LNCaP clone FGC (cell line): ENCODE measurements at places on chromosomes 11 and 22.
A peak's percentile ranks its signal among the peaks of the same experiment; 100 is the strongest.

GRCh38 chr11:829176-829846, 1.6 kb downstream of the CRACR2B start:
- DNase-seq = no peak

- DNase-seq = no peak
Observed at GRCh38 chr11:80616070-80616800, 1175.4 kb upstream of the TENM4 start.

DNA sequence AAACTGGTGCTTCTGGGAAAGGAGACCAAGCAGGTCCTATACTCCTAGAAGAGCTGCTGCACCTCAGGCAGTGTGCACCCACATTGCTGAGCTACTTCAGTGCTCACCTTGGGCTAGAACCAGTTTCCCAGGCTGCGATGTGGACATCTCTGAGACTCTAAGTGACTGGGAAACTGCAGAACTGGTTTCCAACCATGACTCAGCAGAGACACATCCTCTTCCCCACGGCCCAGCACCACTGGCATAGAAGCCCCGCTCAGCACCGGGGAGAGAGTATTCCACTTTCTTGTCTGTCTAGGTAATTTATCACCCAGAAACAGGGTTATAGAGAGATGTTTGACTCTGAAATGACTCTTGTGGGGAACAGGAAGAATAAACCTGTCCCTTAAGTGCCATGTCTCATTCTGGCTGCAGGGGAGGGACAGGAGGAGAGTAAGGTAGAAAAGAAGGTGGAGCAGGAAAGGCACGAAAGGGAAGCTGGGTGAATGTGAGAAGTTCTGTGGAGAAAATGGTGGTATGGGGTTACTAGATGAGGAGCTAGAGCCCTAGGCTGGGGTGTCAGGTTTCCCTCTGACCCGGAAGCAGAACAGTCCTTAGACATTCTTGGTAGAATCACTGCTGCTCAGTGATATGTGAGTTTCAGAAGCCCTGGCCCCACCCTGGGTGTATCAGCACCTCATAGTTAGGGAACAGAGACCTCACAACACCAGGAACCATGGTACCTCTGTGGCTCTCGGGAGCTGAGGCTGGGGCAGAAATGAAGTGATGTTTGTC, 340.4 kb upstream of the NCAM1 start:
- peak; percentile 2 for DNase-seq

- no peak for DNase-seq
Observed at GRCh38 chr11:12413141-12414052, 36.0 kb downstream of the PARVA start.

- DNase-seq = no peak
Observed at GRCh38 chr22:42869888-42870480, 12.9 kb upstream of the ARFGAP3 start.

DNA sequence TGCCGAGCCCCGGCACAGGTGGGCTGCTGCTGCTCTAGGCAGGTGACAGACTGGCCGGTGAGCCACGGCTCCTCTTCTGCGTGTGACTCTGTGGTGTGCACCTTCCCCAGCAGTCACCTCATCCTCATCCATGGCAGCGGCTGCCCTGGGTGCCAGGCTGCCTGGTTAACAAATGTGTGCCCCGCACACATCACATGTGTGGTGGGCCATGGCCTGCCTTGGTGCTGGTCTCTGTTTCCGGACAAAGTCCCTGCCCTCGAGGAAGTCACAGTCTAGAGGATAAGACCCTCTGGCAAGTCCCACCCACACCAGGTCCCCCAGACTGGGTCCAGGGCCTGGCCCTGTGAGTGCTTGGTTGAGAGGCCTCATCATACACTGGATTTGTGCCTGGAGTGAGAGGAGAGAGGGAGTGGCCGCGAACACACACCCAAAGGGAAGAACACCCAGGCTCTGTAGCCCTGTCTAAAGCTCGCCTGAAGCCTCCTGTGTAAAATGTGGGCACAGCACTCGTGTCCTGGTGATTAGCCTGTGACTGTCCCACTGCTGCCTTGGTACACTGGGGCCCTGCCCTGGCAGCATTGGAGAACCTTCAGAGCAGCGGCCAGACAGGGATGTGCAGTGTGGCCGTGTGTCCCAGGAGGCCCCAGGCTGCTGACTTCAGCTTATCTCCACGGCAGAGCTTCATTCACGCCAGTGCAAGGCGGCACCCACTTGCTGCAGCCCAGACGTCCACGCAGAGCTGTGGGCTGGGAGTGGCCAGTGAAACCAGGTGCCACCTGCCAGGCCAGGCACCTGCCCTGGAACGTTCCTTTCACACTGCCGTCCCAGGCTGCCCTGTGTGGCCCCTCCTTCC, 269.9 kb downstream of the TBC1D22A start:
- DNase-seq = no peak

- DNase-seq = no peak
Observed at GRCh38 chr22:17903564-17904295, 120.6 kb downstream of the MICAL3 start.

GRCh38 chr11:58958500-58958899, 19.2 kb downstream of the GLYATL1 start:
- DNase-seq = no peak

DNA sequence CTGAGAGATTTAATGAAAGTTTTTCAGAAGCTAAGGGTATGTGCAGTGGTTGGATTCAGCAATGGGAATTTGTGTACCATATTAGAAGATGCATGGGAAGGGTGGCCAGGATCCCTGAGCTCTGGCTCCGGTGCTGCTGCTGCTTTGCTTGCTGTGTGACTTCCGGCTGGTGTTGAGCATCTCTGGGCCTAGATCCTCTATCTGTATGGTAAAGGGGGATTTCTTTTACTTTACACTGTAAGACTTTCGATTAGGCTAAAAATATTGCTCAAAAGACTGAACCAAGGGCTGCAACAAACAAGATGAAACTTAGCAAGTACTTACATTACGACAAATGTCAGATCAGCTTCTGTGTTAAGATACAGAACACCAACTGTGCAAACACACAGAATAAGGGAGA, 39.1 kb downstream of the XRRA1 start:
- no peak for DNase-seq

GRCh38 chr11:130128626-130129025, 31.0 kb upstream of the ST14 start:
- no peak for DNase-seq

DNA sequence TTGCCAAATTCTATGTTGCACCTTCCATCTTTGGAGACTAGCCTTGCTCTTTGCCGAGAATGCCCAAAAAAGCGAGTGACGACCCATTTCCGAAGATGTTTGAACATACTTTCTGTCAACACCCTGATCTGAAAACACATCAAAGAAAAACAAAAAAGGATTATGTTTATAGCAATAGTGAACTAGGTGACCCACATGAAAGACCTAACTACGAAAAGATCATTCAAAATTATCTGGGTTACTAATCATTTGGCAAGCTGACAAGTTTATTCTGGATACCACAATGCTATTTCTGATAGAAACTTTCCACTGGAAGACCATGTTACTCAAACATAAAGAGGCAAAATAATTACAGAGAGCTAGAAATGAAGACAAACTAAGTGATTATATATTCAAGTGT, 27.0 kb downstream of the KCNJ1 start:
- no peak for DNase-seq

DNA sequence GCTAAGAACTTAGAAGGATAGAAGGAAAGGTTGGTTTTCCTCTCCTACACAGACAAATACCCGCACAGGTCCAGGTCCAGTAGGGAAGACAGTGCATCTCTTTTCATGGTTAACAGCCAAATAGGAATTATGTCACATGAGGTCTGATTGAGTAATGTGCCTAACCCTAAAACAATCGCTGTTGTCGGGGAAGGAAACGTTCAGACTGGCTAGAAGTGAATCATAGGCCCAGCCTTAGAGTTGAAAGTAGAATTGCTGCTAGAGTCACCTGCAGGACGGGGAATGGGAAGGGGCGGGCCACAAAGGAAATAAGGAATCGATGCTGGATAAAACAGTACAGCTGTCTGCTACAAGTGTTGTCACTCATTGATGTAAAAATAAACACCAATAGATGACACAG, 12.4 kb upstream of the HTATIP2 start:
- no peak for DNase-seq

DNA sequence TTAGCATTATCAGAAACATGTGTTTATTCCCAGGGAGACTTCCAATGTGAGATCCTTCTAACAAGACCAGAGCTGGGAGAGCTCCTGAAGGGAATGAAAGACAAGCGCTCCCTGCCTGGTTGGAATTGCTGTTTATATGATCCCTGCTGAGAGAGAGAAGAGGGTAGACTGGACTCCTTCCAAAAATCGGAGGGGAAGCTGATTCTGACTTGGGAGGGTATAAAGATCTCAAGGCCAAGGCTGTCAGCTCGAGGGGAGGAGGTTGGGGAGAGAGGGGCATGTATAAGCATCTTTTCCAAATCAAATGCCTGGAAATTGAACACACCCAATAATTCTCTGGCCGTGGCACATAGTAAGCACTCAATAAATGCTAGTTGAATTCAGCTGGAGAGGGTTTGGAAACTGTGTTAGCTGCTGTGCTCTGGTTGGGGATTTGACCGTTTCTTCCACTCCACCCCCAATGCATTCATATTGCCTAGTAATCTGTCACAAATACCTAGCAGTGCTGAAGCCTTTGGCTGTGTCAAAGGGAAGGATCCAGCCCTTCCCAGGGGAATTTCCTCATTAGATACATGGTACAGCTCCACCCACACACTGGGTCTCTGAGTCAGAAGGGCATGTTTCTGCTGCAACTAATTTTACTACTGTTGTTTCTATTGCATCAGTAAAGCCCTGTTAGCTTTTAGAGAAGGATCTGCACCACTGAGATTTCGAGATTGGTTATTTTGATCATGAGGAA, 61.5 kb downstream of the CACNG2 start:
- DNase-seq = no peak

DNA sequence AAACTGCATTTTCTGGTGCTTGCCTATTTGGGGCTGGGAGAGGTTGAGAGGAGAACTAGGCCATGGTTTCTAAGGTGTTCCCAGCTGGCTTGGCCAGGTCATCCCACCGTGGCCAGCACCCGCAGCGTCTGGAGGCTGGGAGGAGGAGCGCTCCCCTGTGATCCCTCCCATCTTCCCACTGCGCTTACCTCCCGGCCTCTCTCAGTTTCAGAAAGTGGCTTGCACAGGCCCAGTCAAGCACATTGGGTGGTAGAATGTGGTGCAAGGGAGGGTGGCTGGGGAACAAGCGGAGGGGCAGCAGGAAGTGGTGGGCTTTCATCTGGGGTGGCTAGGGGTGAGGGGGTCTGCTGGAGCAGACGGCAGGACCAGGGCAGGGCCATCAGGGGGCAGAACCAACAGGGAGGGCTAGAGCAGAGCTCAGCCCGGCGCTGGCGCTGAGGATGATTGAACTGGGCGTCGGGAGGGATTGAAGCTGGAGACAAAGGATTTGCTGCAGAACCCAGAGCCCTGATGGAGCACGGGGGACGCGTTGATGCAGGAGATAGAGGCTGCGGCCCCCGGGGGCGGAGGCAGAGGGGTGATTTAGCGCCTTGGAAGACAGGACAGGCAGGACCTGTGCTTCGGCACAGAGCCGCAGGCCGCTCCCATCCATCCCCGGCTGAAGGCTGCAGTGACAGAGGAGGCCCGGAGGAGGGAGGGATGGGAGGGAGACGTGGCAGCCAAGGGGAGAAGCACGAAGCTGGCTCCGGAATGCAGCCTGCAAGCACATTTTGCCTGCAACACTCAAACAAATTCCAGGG, 76.0 kb downstream of the TRIM29 start:
- no peak for DNase-seq

DNA sequence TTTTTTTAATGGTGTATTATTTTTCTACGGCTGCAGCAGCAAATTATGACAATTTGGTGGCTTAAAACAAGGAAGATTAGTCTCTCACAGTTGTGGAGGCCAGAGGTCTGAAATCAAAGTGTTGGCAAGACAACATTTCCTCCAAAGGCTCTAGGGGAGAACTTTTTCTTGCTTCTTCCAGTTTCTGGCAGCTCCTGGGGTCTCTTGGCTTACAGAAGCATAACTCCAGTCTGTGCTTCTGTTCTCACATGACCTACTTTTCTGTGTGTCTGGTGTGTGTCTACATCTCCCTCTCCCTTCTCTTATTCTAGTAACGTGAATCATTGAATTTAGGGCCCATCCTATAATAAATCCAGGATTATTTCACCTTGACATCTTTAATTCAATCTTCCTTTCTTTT, 551.9 kb upstream of the LUZP2 start:
- no peak for DNase-seq

- DNase-seq = no peak
Observed at GRCh38 chr11:44368886-44369285, 58.9 kb upstream of the ALX4 start.

DNA sequence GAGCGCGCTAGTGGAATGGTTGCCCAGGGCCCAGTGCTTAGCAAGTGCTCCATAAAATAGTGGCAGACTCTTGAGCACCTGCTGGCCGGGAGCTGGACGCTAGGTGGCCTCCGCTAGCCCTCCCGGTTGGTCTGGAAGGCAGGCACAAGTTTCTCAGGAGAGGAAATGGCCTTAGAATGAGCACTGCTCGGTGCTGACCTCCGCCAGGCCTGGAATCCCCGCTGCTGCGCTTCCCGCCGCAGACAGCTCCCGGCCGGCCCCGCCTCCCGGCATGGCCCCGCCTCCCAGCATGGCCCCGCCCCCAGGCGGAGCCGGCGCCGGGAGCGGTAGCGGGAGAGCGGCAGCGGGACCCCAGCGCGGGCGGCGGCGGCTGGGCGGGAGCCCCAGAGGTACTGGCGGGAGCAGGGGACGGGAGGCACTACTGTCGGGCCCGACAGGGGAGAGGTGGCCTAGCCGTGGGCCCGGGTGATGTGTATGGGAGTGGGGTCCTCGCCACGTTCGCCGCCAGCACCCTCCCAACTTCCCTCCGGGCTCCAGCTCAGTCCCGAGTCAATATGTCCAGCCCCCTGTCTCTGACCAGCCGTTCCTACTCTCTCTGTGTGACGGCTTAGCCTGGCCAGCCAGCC, at the start of gene SIPA1:
Gene SIPA1, plus strand, starts transcription at position 308 of the 626 bp plus-strand sequence. CDS start 2,821 bp downstream, outside the sequence.
- peak; percentile 30 for DNase-seq

DNA sequence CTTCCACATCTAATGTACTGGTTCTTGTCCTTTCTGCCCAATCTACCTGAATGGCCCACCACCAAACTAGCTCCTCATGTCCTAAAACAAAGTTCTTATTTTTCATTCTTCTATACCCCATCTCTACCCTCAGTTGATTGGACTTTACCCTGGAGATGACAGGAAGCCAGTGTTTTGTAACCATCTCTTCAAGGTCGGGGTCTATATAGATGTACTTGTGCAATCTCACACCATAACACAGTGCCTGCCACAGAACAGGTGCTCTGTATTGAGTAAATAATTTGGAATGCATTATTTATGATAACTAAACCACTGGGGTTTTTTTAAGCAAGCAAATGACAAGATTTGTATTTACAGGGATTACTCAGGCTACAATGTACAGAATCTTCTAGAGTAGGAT, 76.7 kb upstream of the FAM181B start:
- DNase-seq = no peak

- DNase-seq = no peak
Observed at GRCh38 chr11:105357146-105357545, 217.6 kb upstream of the CARD18 start.

DNA sequence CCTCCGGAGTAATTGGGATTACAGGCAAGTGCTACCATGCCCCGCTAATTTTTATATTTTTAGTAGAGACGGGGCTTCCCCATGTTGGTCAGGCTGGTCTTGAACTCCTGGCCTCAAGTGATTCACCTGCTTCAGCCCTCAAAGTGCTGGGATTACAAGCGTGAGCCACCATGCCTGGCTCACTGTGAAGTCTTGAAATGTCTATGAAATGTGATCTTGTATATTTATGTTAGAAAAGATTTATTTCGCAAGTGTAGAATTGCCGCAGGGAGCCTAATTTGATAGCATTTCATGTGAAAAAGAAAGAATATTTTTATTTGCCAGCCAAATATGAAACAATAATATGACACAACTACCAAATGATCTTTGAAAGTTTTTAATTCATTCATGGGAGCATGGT, 52.1 kb downstream of the GRAMD1B start:
- no peak for DNase-seq
